ENCODE measurements at places on chromosomes 2 and 18.

DNA sequence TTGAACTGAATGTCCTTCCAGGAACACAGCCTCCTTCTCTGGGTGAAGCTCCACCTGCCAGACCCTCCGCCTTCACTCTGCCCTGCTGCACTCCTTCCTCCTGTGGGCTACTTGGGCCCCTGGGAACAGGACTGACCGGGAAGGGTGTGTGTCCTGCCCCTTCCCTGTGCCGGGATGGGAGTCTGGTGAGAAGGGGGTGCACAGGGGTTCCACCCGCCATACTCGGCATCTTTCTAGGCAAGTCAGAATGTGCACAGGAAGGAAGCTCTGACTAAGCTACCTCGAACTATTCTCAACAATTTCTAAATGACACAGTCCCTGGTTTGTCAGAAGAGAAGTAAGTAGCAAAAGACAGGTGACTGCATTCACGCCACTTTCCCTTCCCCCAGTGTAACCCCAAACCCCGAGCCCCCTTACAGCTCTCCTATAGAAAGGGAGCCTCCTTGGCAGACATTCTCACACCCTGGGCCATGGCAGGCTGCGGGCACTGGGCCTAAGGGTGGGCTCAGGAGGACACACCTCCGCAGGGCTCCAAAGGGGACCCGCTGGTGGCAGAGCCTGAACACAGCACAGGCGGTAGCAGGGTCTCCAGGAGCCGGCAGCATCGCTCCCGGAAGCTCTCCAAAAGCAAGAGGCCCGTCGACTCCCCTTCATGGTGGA, 184.1 kb downstream of the HDAC4 start:
- DNase-seq = no peak

GRCh38 chr2:119786295-119786694, 26.6 kb downstream of the PTPN4 start:
- DNase-seq = no peak

DNA sequence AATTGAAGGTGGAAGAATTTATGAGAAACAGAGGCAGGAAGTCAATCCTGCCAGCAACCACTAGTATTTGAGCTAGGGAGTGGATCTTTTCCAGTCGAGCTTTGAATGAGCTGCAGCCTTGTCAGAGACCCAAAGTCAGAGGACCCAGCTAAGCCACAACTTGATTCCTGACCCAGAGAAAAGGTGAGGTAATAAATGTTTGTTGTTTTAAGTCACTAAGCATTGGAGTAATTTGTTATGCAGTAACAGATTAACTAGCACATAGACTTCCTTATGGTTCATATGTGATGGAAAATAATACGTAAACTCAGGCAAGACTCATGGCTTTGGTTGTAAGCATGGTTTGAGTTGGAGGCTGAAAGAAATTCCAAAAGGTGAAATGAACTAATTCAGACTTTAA, 21.6 kb downstream of the EFEMP1 start:
- DNase-seq = no peak

DNA sequence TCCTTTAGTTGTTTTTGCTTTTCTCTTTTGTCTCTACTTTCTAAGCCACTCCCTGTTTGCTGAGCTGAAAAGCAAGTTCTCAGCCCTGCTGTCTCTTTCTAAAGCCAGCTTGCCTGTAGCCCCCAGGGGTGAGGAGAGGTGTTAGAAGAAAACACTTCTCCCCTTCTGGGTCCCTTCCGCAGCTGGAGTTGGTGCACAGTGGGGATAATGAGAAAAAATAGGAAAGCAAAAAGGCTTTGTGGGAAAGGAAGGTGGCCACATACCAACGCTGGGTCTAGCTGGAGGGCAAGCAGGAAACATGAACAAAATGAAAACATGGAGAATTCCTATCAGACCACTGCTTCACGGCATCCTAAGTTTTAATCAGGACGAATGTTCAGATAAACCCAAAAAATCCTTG, 15.5 kb upstream of the SLC20A1 start:
- no peak for DNase-seq

GRCh38 chr2:97998431-97999005, 2.8 kb upstream of the TMEM131 start:
- no peak for DNase-seq

- DNase-seq = no peak
Measured at GRCh38 chr2:1864301-1864980, 120.1 kb upstream of the PXDN start.

DNA sequence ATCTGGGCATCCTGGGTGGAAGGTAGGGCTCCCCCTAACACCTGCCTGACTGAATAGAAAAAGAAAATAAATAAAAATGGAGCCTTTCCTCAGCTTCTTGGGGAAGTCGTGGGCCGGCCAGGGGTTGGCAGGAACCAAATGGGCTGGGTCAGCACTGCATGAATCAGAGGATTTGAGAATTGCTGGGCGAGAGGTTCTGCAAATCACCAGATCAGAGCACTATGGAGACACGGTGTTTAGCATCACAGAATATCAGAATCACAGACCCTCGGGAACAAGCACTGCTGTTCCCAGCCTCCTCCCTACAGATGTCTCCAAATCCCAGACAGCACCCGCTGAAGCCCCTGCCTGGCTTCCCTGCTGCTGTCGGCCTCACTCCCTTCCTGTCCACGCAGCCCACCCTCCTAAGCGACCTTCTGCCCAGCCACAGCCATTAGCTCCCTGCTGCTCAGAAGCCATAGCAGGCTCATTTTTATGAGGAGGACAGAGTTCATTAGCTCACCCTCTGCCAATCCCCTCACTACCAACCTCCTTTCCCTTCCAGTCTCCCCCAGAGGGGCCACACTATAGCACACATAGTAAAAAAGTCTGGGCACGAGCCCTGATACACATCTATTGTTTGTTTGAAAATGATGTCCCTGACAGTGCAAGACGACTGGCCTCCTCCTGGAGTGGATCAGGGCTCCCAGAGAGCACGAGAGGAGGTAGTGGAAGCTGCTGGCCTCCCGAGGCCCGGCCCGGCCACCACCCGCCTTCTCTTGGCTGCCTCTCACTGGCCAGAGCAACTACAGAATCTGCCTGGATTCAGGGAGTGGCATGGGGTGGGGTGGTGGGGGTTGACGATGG, 64.6 kb upstream of the TAF1B start:
- DNase-seq = peak; percentile 60

- DNase-seq = no peak
Measured at GRCh38 chr2:72806280-72806945, 19.4 kb downstream of the EXOC6B start.

GRCh38 chr2:46937471-46937901, 21.9 kb upstream of the MCFD2 start:
- DNase-seq = peak; percentile 29

DNA sequence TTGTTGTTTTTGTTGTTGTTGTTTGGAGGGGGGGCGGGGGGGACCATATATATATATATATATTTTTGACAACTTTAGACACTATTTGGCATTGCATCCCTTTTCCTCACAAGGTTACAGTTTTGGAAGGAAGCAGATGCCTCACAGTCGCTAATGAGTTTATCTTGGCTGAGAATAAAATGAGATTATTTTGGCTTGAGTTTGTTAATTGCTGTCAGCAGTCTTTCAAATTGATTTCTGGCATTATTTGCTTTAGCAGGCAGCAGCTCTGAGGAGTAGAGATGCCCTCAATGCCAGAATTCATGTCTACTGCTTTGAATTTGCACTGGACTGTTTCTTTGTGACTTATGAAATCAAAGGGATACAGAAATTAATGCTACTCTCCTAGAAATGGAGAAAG, 595.2 kb upstream of the HNMT start:
- no peak for DNase-seq

DNA sequence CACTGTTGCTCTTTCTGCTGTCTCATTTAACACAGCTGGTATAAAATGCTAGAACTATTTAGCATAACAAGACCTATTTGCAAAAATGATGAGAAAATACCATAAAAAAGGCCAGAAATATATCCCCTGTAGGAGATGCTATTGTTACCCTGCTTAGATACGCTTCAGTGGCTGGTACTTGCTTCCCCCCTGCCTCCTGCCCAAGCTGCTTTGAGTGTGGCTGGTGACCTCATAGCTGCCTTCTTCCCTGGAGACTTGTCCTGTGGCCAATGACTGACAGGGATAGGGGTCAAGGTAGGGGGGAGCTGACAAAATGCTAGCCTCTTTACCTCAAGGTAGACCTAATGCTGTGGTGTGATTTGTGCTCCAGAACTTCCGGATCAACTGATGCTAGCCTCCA, 150.2 kb upstream of the ZEB2 start:
- no peak for DNase-seq

DNA sequence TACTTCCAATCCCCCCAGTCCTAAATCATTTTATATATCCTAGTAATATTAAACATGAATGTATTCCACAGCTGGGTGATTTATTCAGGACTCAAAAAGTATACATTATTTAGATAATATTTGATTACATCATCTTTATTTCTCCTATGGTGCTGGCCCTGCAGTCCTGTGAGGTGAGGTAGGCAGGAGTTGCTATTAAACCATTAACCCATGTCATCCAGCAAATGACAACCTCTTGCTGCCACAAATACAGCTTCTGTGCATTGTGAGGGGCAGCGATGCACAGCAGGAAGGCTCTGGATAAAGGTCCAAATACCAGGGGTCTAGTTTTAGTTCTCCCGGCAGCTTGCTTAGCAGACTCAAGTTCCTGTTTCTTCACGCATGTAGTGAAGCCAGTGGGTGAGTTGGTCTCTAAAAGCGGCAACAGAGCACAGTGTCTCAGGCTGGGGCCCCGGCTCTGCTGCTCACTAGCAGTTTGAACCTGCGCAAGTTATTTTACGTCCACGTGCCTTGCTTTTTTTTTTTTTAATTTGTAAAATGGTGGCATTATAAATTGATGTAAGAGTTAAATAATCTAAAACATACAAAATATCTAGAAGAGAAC, 36.1 kb downstream of the INSIG2 start:
- DNase-seq = no peak

GRCh38 chr18:67600181-67601180, 84.0 kb upstream of the DSEL start:
- DNase-seq = peak; percentile 56

DNA sequence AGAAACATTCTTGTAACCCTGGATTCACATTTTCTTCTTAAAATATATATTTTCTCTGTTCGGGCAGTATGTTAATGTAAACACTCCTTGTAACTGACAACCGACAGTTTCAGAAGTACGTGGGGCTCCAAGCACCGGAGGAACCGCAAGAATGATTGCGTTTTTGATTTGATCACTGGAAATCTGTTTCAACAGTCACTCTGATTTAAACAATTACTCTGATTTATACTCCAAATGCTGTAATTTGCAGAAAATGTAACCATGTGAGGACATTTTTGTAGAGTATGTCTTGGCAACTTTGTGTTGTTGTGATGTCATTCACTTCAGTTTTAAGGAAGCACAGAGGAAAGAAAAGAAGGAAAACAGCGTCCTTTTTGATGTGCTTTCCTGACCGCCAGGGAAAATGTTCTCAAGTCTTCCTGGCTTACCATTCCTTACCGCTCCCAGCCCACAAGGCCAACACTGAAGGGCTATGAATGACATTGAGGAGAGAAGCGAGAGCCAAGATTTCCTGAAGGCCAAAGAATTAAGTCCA, 77.7 kb downstream of the APOB start:
- DNase-seq = no peak

DNA sequence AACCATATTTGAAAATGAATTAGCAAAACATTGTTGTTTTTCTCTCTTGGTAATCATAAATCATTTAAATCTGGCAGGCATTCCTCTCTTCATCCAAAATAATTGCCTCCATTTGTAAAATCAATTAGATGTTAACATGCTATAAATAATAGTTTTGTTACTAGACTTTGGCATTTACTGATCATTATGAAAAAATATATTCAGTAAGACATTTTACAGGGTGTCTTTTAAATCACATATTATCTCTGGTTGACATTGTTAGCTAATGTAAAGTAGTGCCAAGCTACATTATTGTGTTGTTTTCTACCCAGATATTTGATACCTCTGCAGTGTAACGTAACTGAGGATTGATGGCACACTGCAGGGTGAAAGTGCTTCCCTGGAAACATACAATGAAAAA, 31.8 kb upstream of the DLX1 start:
- DNase-seq = no peak

- DNase-seq = no peak
Measured at GRCh38 chr18:44741085-44741484, 60.4 kb downstream of the SETBP1 start.

- DNase-seq = peak; percentile 54
Measured at GRCh38 chr2:212005085-212005671, 533.4 kb downstream of the ERBB4 start.

Measured in AG20443 (cell line).